Fibroblast of skin of right biceps (primary cell): ENCODE measurements at places on chromosomes 5 and 9.

DNA sequence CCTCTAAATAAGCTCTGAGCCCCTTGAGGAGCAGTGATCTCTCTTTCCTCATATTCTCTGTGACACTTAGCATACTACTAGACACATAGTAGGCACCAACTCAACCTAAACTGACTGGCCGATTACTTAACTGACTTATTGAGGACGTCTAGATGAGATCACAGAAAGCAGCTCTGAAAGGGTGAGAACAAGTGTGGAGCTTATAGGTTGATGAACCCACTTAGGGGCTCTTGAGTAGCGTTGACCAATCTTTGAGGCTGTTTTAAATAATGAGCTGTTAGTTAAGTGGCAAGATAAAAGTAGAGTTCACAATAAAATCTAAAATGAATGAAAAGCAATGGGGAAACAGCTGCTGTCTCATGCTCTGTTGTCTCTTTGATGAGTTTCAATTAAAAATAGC, 124.7 kb upstream of the TNPO1 start:
- DNase-seq = no peak

DNA sequence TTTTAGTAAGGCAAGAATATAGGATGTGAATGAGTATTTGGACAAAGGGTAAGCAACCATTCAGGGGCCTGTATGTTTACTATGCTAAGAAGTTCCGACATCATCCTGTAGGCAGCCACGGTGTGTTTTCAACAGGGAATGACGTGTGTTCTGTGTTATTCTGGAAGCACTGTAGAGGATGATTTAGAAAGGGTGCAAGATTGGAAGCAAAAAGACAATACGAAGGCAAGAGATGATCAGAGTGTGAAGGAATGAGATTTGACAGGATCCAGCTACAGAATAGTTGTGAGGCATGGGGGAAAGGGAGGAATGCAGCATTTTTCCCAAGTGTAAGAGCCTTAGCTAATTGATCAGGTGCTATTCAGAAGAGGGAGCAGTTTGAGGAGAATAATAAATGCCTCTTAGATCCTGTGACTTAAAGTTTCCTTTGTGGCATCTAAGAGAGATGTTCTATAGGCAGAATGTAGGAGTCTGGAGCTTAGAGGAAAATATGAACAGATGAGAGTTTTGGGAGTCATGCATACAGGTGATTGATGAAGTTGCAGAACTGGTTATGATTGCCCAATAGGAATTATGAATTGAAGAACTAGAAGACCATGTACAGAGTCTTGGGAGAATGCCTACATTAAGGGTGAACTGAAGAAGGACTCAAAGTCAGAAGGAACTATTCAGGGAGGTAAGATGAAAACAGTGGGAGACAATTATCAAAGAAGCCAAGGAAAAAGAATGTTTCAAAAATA, 2.5 kb downstream of the SMC5 start:
- DNase-seq = peak; percentile 9

DNA sequence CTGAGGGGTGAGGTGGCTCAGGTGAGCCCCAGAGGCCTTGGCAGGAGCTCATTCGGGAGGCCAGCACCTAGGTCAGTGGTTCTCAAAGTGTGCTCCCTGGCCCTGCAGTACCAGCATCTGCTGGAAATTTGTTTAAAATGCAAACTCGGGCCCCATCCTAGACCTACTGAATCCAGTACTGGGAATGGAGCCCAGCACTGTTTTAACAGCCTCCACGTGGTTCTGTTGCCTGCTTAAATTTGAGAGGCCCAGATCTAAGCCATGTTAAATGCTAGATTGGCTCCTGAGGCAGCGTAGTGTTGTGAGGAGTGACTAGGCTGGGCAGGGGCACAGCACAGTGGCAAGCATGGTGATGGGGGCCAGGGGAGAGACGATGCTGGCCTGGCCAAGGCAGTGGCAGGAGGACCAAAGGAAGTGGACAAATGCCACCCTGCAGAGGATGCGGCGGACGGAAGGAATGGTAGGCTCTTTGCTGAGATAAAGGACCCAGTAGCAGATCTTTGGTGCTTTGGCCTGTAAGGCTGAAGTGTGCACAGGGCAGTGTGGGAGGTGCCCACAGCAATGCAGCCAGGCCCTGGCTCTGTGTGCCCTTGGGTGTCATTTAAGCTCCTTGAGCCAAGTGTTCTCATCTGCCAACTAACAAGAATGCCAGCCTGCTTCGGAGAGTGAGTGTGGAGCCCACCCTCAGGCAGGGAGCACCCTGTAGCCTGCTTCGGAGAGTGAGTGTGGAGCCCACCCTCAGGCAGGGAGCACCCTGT, 4.2 kb downstream of the PRR7 start:
- DNase-seq = no peak

- no peak for DNase-seq
Observed at GRCh38 chr5:16727755-16728325, 111.0 kb upstream of the RETREG1 start.

DNA sequence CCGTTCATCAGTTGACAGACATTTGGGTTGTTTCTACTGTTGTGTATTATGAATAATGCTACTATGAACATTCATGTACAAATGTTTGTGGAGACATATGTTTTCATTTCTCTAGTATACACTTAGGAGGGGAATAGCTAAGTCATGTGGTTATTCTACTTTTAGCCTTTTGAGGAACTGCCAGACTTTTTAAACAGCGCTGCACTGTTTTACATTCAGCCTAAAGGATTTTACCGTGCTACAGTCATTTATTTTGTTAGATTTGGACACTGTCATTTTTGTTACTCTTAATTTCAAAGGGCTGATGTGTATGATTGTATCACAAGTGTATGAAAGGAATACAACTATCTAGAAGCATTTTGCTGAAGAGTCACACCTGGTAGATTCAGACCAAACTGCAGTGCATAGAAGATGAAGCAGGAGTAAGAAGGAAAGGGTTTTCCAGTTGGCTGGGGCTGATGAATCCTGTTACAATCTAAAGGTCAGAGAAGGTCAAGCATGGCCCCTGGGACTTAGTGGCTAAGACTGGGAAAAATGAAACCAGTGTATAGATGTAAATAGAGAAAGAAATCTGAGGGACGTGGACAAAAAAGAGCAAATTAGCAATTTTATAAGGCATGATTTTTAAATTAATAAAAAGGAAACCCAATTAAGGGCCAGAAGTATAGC, 509.7 kb downstream of the PSAT1 start:
- no peak for DNase-seq

- DNase-seq = no peak
Observed at GRCh38 chr9:109264877-109265587, 55.8 kb downstream of the EPB41L4B start.

DNA sequence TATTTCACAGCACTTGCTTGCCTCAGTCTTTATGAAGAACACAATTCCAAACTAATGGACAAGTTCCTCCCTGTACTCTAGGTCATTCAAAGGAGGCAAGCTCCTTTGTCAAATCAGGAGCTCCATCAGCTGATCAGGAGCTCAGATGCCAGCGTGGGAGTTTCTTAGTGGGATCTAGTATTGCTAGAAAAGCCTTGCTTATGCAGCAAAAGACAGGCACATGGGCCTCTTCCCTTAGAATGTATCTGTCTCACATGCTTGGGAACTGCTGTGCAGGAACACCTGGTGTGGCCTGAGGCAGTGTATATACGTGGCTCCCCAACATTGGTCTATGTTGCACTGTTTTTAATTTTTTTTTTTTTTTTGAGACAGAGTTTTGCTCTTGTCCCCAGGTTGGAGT, 21.4 kb upstream of the HAVCR1 start:
- DNase-seq = no peak

GRCh38 chr9:112059145-112059965, 115.7 kb downstream of the SUSD1 start:
- DNase-seq = peak; percentile 91

- DNase-seq = no peak
Observed at GRCh38 chr9:87059772-87060171, 112.5 kb upstream of the GAS1 start.

DNA sequence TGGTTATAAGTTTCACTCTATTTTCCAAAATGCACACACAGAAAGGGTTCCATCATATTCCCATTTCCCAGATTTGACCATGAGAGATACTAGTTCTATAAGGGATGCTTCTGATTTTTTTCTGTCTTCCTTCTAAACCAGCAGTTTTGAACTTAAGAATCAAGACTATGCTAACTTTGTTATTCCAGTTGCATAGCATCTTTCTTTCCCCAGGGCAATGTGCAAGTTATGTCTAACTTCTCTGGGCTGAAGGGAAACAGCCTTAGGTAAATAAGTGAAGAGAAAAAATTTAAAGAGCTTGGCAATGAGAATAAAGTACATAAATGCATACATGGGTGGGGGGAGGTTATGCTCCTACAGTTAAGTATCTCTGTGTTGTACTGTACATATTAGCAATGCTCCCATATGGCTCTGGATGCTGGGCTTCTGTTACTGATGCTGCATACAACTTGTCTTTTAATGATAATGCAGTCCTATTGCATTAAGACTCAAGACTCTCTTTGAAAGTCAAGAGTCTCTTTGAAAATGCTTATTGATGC, 125.8 kb upstream of the SLC12A2 start:
- DNase-seq = no peak

DNA sequence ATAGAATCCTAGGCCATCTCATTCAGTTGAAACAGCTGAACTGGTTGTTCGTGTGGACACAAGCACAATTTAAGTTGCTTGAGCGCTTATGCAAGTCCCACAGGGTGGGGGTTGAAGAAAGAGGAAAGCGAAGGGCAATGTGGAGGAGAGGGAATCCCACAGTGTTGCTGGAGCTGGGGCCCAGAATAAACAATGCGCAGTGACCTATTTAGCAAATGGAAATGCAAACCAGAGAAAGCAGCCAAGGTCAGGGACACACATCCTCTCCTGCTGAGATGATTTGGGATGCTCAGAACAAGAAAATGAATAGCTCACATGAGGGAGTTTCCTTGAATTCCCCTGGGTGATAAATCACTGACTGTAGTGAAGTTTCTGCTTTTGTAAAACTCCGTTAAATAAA, 838.3 kb downstream of the TLE4 start:
- peak; percentile 5 for DNase-seq

- DNase-seq = no peak
Observed at GRCh38 chr5:36206913-36207312, 34.8 kb downstream of the NADK2 start.

GRCh38 chr5:163269624-163270023, 167.8 kb upstream of the CCNG1 start:
- peak; percentile 6 for DNase-seq
